Natural killer cell treated with Interleukin-12 subunit alpha and Interleukin-12 subunit beta and Interleukin-15 and Interleukin-18, amount 100 ng/mL, for 72 hours (primary cell): ENCODE measurements at places on chromosomes 11 and 22. TPM values are rescaled to one million over a fixed set of nuclear protein-coding genes. Genes with fewer than 3 reads are reported as not detected.

Gene USH1C
- total RNA-seq, result not detected

- no peak for DNase-seq
Measured at GRCh38 chr11:129289350-129290040, 86.2 kb upstream of the BARX2 start.

Gene ARHGAP8
- 0.64 TPM for total RNA-seq

Gene CACNA1I
- 0.17 TPM for total RNA-seq

Gene ZNF280B
- 3.3 TPM for total RNA-seq

GRCh38 chr22:46538814-46539160 lies 1.4 kb upstream of the CELSR1 start:
- no peak for DNase-seq

Gene MIAT
- total RNA-seq, result 6.0 TPM

DNA sequence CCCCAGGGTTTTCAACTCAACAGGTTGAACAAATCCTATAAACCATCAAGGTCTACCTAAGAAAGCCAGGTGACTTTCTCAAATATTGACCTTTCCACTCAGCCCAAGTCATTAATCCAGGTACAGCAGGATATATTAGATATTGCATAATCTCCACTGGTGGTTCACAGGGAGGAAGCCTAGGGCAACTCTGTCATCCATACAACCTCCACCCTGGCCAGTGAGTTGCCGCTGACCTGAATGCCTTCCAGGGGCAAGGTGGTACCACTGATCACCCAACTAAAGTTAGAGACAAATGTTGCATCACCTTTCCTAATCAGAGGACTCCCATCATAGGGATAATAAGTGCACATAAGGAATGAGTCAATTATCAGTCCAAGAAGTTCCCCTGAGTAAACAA lies 22.9 kb downstream of the GUCD1 start:
- DNase-seq, result no peak

GRCh38 chr11:27949951-27950738 lies 157.8 kb downstream of the KIF18A start:
- DNase-seq, result no peak

DNA sequence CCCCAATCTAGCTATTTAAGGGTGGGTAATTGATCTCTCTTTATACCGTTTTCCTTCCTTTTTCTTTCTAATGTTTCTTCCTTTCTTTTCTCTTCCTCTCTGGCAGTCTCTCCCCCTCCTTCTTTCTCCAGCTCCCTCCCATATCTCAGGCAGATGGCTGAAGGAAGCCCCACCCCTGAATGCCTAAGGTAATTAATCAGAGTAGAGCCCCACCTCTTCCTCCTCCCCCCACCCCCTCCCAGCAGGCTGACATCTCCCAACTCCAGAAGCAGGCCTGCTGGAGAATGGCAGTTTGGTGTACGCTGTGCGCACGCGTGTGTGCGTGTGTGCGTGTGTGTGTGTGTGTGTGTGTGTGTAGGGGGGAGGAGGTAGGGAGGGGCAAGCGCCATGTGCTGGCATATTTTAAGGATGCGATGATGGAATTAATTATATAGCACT lies 122.6 kb downstream of the APOL5 start:
- no peak for DNase-seq

DNA sequence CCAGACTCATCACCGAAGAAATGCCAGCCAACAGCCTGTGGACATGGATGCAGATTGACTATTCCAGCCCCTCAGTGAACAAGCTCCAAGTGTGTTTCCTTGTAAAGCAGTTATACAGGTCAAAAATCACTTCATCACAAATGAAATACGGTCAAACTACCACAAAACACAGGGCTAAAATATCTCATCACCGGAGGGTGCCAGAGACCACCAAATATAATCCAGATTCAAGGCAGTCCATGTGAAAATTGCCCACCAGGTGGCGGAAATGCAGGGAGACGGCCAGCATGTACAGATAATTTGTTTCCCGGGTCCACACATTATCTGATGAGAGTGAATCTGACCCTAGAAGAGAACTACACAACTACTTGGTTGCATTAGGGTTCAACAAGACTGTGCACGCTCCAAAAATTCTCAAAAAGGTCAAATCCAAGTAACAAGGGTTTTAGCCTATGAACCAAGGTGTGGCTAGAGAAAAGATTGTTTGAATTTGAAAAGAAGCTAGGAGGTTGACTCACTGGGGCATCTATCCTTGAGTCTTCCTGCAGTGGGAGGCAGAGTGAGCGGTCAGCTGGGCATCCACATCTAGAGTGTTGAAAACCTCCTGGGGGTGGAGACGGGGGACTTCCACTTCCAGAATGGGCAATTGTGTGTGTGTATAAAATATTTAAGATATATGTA lies 71.7 kb downstream of the IGLL5 start:
- no peak for DNase-seq

Gene LGALS12
- 0.59 TPM for total RNA-seq

DNA sequence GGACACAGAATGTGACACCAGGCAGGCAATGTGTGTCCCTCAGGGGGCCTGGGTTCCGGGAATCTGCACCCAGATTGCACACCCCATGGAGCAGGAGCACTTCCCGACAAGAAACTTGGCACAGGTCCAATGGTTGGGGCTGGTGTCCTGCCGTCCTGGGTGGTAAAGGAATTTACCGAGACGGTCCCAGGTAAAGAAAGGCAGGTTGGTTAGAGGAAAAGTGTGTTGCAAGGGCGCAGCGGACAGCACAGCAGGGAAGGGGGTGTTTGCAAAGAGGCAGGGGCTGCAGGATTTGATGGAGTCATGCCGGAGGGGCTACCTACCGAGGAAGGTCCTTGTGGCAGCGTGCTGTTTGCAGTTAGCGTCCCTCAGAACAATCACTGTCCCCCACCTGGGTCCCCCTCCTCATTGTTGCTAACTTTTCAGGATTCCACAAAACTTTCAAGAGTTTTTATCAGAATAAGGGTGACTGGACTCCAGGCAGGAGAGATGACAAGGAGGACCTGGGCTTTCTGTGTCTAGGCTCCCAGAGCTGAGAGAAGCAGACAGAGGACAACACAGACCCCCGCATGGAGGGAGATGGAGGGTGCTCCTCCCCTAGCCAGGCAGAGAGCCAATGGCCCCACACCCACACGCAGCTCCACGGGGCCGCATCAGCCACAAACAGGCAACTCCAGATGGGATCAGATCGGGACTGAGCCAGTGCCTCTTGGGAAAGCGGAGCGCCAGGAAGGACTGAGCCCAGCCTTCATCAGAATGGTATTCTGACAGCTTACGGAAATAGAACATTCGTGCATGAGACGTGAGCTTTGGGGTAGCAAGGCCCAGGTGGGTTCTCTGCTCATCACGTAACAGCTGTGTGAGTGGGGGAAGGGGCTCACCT lies 1423.9 kb downstream of the BRD1 start:
- DNase-seq, result peak; percentile 56

GRCh38 chr11:75966537-75967287 lies 151.7 kb downstream of the UVRAG start:
- no peak for DNase-seq

DNA sequence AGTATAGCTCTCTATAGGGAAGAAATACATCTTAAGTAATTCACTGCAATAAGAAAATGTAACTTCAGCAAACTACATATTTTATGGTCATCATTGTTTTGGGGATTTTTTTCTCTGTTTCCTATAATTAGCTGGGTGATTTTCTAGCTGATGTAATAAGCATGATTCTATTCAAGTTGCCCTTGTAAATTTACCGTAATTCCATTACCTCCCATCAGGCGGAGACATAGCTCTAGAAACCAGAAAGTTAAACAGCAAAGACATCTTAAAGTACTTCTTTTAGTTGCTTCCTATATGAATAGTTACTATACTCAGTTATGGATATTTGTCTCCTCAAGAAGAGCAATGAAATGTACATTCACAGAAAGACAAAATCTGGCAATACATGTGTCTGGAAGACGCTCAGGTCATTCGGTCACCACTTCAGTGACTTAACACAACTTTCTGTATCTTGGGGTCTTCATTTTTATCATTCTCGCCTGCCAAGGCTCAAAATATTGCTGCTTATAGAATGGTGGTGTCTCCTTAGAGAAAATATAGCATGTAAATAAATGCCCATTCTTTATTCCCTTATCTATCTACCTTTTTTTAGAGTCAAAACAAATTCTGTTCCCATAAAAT lies 239.9 kb upstream of the ZC3H12C start:
- no peak for DNase-seq

DNA sequence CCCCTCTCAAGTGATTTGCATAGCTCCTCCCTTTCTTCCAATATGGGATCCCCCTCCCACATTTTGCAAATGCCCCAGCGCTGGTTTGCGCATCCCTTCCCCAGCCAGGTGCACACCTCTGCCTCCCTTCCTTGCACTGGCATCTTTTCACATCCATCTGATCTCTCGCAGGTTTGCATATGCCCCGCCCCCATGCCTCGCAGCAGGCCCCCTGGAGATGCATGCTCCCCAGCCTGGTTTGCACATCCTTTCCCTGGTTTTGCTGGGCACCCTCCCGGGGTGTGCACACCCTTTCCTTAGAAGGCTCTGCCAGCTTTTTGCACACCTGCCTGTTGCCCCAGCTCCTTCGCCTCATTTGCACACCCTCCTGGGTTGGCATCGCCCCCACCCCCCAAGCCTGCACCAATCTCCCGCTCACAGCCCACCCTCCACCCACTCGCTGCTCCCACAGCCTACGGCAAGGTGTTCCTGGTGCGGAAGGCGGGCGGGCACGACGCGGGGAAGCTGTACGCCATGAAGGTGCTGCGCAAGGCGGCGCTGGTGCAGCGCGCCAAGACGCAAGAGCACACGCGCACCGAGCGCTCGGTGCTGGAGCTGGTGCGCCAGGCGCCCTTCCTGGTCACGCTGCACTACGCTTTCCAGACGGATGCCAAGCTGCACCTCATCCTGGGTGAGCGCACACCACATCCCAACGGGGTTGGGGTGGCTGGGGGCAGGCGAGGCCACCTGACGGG lies 917 bp downstream of the RPS6KA4 start:
- no peak for DNase-seq

Gene PITPNM1
- total RNA-seq, result 66.0 TPM

GRCh38 chr11:46222490-46223251 lies 54.8 kb upstream of the CREB3L1 start:
- DNase-seq, result no peak
